ENCODE measurements at places on chromosomes 1 and 21. TPM values are rescaled to one million over a fixed set of nuclear protein-coding genes. Genes with fewer than 3 reads are reported as not detected.

Gene CFAP74
- not detected for total RNA-seq

Gene LRRC8B
- total RNA-seq, result 27.1 TPM

Gene S100A3
- total RNA-seq, result 1.1 TPM

Gene C1orf216
- total RNA-seq, result 27.3 TPM

DNA sequence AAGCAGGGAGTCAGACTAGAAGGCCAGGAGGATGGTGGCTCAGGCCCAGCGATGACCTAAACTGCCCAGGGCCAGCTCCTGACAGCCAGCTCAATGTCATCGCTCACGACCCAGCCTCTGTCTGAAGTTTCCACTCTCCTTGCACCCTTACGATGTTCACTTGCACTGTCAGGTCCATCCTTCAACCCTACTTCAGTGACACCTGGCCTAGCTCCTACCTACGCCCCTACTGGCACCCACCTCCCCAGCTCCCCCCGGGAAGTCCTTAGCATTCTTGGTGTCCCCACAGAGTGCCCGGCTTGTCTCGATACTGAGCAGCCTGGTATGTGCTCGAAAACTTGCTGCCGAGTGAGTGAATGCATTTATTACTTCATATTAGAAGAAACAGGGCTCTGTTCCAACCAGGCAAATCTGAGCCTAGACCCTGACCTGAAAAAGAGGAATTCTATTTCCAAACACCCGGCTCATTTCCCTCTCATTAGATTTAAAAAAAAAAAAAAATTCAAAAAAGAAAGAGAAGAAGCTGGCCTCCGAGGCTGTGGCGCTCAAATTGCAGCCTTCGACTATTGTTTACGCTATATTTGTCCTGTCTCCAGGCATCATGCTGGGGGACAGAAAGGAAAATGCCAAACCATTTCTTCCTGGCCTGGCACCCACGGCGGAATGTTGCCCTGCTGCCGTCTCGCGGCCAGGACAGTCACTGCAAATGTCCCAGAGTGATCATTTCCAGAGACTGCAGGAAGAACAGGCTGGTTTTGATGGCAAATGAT lies 29.8 kb upstream of the LRRC38 start:
- peak overlapping the region; percentile 75 for H3K27ac ChIP-seq
- no peaks in the 10 kb centered on the region for H3K4me1 ChIP-seq
- H3K27me3 ChIP-seq, result no peaks in the 10 kb centered on the region
- DNase-seq, result no peak
- H3K4me3 ChIP-seq, result no peak overlapping the region
- no peaks in the 10 kb centered on the region for H3K36me3 ChIP-seq

DNA sequence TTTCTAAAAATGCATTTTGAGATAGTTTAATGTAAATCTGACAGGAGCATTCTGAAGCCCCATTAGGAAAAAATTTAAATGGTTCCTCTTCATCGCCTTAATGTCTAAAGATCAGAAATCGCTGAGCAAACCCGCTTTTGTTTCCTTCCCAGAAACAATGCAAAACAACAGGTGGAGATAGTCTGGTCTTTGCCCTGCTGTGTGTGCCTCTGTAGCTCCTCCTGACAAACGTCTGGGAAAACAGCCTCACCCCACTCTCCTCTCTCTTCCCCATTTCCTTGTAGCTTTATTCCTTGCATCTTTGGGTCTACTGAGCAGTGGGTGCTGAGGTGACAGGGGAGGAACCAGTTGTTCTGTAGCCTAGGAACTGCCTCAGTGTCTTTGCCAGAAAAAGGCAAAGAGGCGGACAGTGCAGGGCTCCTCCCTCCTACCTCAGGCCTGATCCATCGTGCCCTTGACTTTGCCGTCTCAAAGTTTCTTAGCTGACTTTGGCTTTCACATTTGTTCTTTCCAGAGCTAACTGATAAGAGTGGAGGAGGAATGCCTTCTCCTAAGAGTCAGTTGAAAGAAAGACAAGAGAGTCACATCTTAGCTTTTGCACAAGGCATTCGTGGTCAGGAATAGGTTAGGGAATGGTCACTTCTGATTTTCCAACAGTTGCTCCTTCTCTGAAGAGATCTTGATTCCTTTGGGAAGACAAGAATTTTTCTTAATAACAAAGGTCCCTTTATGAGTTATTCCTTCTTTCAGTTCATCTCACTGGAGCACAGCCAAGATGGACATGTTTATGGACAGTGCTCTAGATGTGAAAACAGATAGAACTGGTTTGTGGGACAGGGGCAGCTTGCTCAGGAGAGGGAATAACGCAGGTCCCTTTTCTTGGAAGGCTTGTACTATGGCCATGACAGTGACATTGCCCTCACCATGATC lies 24.9 kb downstream of the SYT11 start:
- H3K27ac ChIP-seq, result peak overlapping the region; percentile 61
- H3K4me1 ChIP-seq, result peaks cover 4% of the 10 kb centered on the region
- no peaks in the 10 kb centered on the region for H3K36me3 ChIP-seq
- no peak for DNase-seq
- no peak overlapping the region for H3K4me3 ChIP-seq

Data from tibial nerve (tissue), 4 donors.